ENCODE measurements at places on chromosomes 1 and 21.
A peak's percentile ranks its signal among the peaks of the same experiment; 100 is the strongest.

DNA sequence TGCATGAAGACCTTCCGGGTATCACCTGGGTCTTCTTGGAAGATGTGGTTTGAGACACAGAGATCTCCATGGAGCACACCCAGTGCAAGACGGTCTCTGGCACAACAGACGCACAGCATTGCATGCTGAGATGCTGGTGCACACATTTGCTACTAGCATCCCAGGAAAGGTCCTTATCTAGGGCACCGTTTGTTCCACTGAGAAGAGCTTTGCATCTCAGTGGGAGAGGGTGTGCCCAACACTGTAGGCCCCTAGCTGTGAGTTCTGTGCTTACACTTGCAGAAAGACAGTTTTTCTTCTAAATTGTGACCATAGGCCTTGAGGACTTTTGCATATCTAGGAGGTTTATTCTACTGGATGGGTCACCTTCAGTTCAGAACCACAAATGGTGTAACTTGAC, 554.1 kb downstream of the MATN1 start:
- no peaks in the 10 kb centered on the region for H3K4me1 ChIP-seq
- DNase-seq, result no peak
- no peaks in the 10 kb centered on the region for H3K36me3 ChIP-seq
- H3K27ac ChIP-seq, result no peak overlapping the region

DNA sequence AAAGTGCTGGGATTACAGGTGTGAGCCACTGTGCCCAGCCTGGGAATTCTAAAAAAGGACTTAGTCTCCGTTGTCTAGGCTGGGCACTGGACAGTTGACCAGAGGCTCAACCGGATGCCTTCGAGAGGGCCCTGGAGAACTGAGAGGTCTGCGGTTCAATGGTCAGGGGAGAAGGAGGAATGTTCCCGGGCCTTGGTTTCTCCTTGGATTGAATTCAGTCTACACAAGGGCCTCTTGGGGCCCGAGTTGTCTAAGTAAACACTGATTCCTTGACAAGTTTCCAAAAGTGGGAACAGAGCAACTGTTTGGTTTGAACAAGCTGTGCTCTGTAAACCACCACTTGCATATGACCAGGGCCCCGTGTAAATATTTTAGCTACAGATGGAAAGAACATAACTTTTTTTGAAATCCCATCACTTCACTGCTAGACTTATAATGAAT, 29.1 kb upstream of the CAPZB start:
- H3K36me3 ChIP-seq, result no peaks in the 10 kb centered on the region
- H3K4me3 ChIP-seq, result no peak overlapping the region
- no peak overlapping the region for H3K27ac ChIP-seq
- DNase-seq, result no peak

GRCh38 chr1:223611936-223612335, 53.6 kb downstream of the CAPN8 start:
- no peaks in the 10 kb centered on the region for H3K36me3 ChIP-seq
- H3K4me3 ChIP-seq, result no peak overlapping the region
- H3K4me1 ChIP-seq, result no peaks in the 10 kb centered on the region

DNA sequence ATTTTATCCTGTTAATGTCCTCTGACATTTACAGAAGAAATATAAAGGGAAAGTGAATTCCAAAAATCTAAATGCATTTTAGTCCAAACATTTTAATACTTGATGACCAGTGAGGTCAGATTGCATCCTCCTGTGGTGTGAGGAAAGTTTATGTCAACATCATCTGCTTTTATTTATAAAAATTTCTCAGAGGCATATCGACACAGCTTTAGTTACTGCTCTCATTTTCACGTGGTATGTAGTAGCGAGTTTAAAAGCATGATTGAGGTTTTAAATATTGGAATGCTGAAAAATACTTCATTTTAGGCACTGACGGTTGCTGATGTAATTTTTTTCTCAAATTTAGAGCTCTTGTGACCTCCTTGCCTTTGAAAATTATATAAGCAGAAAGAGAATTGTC, 234.8 kb downstream of the HMCN1 start:
- no peak overlapping the region for H3K4me3 ChIP-seq
- no peaks in the 10 kb centered on the region for H3K36me3 ChIP-seq
- no peak for DNase-seq
- no peak overlapping the region for H3K27ac ChIP-seq

DNA sequence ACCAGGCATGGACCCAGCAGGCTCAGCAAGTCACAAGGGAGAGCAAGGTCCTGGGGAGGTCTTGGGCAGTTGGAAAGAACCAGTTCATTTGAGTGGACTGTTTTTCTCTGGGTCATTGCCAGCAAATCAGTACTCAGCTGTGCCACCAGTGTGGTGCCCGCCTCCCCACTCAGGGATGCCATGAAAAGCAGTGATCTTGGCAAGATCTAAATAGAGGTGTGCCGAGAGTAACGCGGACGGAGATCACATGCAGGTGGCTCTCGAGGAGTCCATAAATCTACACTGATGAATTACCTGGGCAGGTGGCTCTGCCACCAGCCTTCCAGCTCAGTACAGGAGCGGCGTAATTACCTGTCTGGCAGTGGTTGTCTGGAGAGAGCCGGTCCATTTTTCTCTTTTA, 642.2 kb downstream of the PTPRU start:
- H3K36me3 ChIP-seq, result no peaks in the 10 kb centered on the region
- H3K4me3 ChIP-seq, result no peak overlapping the region
- DNase-seq, result no peak
- no peaks in the 10 kb centered on the region for H3K27me3 ChIP-seq
- H3K4me1 ChIP-seq, result no peaks in the 10 kb centered on the region
- no peak overlapping the region for H3K27ac ChIP-seq

- peaks cover 2% of the 10 kb centered on the region for H3K4me1 ChIP-seq
- no peak overlapping the region for H3K4me3 ChIP-seq
- no peaks in the 10 kb centered on the region for H3K36me3 ChIP-seq
Measured at GRCh38 chr1:110309767-110310166, 29.4 kb upstream of the RBM15 start.

- DNase-seq, result no peak
- H3K36me3 ChIP-seq, result peaks cover under 1% of the 10 kb centered on the region
- H3K4me1 ChIP-seq, result peaks cover 9% of the 10 kb centered on the region
- no peak overlapping the region for H3K4me3 ChIP-seq
- H3K27ac ChIP-seq, result no peak overlapping the region
Measured at GRCh38 chr21:44567481-44568171, 5.9 kb upstream of the KRTAP10-4 start.

GRCh38 chr1:93573940-93574469, 107.6 kb downstream of the BCAR3 start:
- no peak for DNase-seq
- H3K27ac ChIP-seq, result no peak overlapping the region
- no peaks in the 10 kb centered on the region for H3K27me3 ChIP-seq
- H3K4me1 ChIP-seq, result no peaks in the 10 kb centered on the region
- no peak overlapping the region for H3K4me3 ChIP-seq

GRCh38 chr1:9766759-9767442, 56.9 kb downstream of the CLSTN1 start:
- no peak for DNase-seq
- H3K36me3 ChIP-seq, result peaks cover 1% of the 10 kb centered on the region
- H3K4me3 ChIP-seq, result no peak overlapping the region
- H3K27me3 ChIP-seq, result no peaks in the 10 kb centered on the region
- H3K4me1 ChIP-seq, result peaks cover 8% of the 10 kb centered on the region

GRCh38 chr1:236639686-236640085, 35.4 kb upstream of the HEATR1 start:
- no peak overlapping the region for H3K27ac ChIP-seq
- DNase-seq, result no peak
- no peaks in the 10 kb centered on the region for H3K4me1 ChIP-seq
- no peaks in the 10 kb centered on the region for H3K36me3 ChIP-seq
- no peak overlapping the region for H3K4me3 ChIP-seq
- peaks cover 14% of the 10 kb centered on the region for H3K27me3 ChIP-seq

DNA sequence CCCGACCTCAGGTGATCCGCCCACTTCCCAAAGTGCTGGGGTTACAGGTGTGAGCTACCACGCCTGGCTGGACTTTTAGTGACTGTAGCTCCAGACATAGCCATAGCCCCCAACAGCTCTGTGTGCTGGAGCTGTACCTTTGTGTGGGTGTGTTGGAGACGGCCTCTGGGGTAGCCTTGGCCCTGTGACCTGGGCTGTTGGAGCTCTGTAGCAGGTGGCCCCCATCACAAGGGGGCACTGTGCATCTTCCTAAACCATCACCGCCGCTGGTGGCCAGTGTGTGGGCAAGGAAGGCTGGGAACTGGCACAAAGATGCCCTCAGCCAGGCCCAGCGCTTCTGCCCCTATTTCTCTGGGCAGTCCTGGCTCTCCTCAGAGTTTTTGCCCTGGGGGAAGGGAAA, 38.4 kb upstream of the FOXO6 start:
- no peaks in the 10 kb centered on the region for H3K36me3 ChIP-seq
- H3K4me3 ChIP-seq, result no peak overlapping the region
- H3K27ac ChIP-seq, result no peak overlapping the region
- DNase-seq, result peak; percentile 35
- no peaks in the 10 kb centered on the region for H3K4me1 ChIP-seq

DNA sequence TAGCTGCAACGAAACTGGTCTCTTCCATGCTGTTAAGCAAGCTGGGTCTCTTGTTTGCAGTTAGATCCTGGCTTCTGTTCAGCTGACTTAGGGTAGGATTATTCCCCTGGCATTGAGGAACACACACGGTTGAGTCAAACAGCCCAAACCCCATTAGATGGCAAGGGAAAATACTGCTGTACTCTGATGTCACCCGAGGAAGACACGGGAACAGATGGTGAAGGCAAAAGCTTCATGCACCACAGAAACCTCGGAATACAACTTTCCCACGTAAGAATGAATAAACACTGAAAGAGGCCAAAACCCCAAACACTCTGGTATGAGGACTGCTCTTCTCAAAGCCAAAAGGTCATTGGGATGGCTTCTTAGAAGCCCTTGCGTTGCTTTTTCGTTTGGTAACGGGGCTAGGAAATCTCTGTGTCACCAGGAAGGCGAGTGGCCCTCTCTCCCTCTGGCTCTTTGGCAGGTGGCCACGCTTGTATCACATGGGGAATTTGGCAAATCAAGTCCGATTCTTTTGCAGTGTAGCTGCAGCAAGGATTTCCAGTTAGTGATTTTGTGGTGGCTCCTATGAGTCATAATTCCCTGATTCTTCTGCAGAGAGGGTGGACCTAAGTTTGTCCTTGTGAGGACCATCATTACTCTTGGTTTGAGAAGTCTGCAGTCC, 16.7 kb upstream of the LYST start:
- H3K27ac ChIP-seq, result peak overlapping the region; percentile 70
- peak; percentile 58 for DNase-seq
- peak overlapping the region; percentile 64 for H3K4me3 ChIP-seq
- H3K27me3 ChIP-seq, result no peaks in the 10 kb centered on the region
- peaks cover 3% of the 10 kb centered on the region for H3K36me3 ChIP-seq
- peaks cover 55% of the 10 kb centered on the region for H3K4me1 ChIP-seq

DNA sequence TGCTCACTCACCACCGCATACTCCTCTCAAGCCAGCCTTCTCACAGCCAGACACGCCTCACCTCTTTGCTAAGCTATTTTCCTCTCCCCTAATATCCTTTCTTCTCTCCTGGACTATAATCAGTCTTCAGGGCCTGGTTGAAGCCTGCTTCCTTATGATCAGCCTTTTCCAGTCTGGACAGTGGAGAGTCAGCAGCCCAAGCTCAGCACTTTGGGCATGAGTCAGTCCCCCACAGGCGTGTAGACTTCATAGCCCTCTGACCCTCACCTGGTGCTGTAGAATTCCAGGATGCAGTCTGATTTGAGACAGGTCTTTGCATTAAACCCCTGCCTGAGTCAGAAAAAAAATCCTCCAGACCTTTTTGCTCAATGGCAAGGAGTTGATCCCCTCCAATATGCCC, 2.5 kb downstream of the HPCAL4 start:
- no peak overlapping the region for H3K27ac ChIP-seq
- H3K4me3 ChIP-seq, result no peak overlapping the region
- no peaks in the 10 kb centered on the region for H3K36me3 ChIP-seq
- peaks cover 43% of the 10 kb centered on the region for H3K27me3 ChIP-seq
- DNase-seq, result no peak

GRCh38 chr1:227943381-227944089, 4.2 kb downstream of the WNT9A start:
- no peak for DNase-seq
- H3K27me3 ChIP-seq, result peaks cover 7% of the 10 kb centered on the region
- no peak overlapping the region for H3K27ac ChIP-seq
- no peaks in the 10 kb centered on the region for H3K36me3 ChIP-seq
- H3K4me1 ChIP-seq, result peaks cover 2% of the 10 kb centered on the region
- H3K4me3 ChIP-seq, result no peak overlapping the region

GRCh38 chr1:241627453-241628259, 12.5 kb downstream of the CHML start:
- H3K4me3 ChIP-seq, result peak overlapping the region; percentile 67
- peaks cover 10% of the 10 kb centered on the region for H3K36me3 ChIP-seq
- peak overlapping the region; percentile 83 for H3K27ac ChIP-seq
- H3K27me3 ChIP-seq, result no peaks in the 10 kb centered on the region

DNA sequence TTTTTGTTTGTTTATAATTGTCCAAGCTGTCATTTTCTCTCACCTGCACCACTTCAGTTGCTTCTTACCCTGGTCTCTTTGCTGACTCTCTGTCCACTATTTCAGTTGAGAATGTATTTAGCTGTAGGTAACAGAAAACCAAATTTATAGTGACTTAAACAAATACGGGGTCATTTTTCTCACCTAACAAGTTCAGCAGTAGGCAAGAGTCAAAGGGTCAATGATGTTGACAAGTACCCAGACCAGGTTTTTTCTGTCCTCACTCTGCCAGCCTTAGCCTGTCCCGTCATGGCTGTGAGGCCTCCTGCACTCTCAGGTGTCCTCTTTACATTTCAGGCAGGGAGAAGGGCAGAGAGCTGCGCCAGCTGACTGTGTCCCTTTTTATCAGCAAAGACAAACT, 11.8 kb downstream of the RIIAD1 start:
- H3K27ac ChIP-seq, result no peak overlapping the region
- H3K4me3 ChIP-seq, result no peak overlapping the region
- H3K4me1 ChIP-seq, result no peaks in the 10 kb centered on the region
- peaks cover 23% of the 10 kb centered on the region for H3K27me3 ChIP-seq
- no peak for DNase-seq
- H3K36me3 ChIP-seq, result no peaks in the 10 kb centered on the region

- no peaks in the 10 kb centered on the region for H3K27me3 ChIP-seq
- H3K4me1 ChIP-seq, result no peaks in the 10 kb centered on the region
- no peak overlapping the region for H3K27ac ChIP-seq
- no peak overlapping the region for H3K4me3 ChIP-seq
- no peak for DNase-seq
- H3K36me3 ChIP-seq, result no peaks in the 10 kb centered on the region
Measured at GRCh38 chr1:10648689-10649516, 147.5 kb downstream of the CASZ1 start.

DNA sequence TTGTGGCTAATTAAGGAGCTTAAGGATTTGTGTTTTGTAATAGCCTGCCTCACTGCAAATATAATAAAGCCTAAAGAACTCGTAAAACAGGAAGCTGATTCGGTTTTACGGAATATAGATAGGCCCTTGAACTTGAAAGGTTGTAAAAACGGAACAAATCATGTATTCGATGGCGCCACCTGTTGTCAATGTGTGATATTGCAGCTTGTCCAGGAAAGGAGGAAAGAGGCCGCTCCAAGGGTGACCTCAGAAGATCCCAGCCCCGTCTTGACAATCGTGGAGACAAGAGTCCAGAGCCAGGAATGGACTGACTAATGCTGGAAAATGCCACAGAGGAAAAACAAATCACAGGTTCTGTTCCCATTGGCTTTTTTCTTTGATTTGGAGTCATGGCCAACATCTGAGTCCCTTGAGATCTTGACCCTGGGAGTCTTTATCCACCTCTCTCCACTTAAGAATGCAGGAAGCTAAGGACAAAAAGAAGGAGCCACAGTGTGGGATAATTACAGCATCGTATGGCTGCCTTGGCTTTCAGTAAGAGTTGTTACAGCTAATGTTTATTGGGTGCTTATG, 7.0 kb upstream of the IGSF21 start:
- peak; percentile 21 for DNase-seq
- no peak overlapping the region for H3K27ac ChIP-seq
- H3K4me3 ChIP-seq, result no peak overlapping the region
- no peaks in the 10 kb centered on the region for H3K4me1 ChIP-seq

- no peak overlapping the region for H3K27ac ChIP-seq
- H3K4me3 ChIP-seq, result no peak overlapping the region
- DNase-seq, result peak; percentile 56
- H3K4me1 ChIP-seq, result peaks cover 6% of the 10 kb centered on the region
- no peaks in the 10 kb centered on the region for H3K36me3 ChIP-seq
Measured at GRCh38 chr1:25520446-25521061, 22.9 kb upstream of the LDLRAP1 start.
